ENCODE measurements at places on chromosomes 5 and 9.

GRCh38 chr5:150497274-150497988 lies 10.5 kb upstream of the NDST1 start:
- DNase-seq, result no peak

DNA sequence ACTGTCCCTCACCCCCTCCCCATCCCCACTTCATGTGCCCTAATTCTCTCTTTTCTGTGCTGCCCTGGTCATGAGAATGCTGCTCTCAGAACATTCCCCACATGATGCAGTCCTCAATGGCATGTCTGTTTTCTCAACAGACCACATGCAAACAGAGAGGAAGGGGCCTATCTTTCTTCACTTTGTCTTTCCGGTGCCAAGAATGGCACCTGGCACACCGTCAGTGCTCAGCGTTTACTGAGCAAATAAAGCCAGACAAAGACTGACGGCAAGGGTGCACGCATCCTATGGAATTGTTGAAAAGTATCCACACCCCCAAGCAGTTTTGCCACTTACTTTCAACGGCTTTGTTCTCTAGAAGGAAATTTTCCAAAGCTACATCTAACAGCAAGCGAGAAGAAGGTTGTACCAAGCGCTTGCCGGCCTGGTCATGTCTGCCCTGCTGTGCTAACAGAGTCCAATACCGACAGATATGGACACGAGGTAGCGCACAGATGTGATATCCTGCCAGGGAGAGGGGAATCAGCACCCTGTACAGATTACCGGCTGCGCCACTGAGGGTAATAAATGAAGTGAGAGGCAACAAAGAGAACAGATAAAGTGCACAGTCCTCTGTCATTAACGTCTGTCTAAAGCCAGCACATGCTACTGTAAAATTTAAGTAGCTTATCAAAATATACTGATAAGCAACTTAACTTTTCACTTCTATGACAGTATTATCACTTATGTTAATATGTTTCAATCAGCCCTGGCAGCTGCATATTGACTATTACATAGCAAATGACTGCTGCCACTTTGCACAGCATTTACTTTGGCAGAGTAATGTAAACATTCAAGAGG lies 251.7 kb downstream of the DENND1A start:
- DNase-seq, result no peak

DNA sequence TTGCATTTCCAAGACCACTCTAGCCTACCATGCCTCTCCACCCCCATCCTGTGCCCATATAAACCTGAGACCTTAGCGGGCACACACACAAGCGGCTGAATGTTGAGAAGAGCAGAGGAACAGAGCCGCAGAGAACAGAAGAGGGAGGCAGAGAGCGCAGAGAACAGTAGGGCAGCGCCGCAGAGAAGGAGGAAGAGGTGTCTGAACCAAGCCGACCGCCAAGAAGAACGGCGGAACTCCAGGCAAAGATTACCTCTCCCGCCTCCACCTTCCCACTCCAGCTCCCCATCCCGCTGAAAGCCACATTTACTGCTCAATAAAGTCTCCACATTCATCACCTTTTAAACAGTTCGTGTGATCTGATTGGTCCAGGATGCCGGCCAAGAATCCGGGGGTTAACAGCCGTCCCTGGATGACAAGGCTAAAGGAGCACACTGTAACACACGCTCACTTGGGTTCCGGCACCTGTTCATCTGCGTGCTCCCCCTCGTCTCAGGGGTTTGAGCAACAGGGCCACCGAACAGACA lies 33.2 kb downstream of the GRIN3A start:
- DNase-seq, result peak; percentile 15

- no peak for DNase-seq
These were observed 34.6 kb downstream of the TTC39B start for GRCh38 chr9:15272377-15272928.

GRCh38 chr5:92328584-92329259 lies 945.6 kb upstream of the ARRDC3 start:
- no peak for DNase-seq

DNA sequence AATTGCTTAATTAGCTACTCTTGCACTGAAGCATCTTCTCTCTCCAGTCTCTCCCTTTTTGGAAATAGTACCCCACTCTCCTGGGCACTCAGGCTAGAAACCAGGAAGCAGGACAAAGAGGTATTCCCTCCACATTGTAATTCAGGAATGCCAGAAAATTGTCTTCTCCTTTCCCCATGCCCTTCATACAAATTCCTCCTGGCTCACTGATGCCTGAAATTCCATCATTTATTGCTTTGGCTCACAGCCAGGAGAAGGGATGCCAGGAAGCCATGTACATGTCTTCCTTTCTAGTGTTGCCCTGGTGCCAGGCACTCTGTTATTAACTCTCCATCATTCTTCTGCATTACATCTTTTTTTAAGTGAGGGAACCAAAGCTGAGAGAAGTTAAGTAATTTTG lies 716.5 kb upstream of the C9orf72 start:
- no peak for DNase-seq

DNA sequence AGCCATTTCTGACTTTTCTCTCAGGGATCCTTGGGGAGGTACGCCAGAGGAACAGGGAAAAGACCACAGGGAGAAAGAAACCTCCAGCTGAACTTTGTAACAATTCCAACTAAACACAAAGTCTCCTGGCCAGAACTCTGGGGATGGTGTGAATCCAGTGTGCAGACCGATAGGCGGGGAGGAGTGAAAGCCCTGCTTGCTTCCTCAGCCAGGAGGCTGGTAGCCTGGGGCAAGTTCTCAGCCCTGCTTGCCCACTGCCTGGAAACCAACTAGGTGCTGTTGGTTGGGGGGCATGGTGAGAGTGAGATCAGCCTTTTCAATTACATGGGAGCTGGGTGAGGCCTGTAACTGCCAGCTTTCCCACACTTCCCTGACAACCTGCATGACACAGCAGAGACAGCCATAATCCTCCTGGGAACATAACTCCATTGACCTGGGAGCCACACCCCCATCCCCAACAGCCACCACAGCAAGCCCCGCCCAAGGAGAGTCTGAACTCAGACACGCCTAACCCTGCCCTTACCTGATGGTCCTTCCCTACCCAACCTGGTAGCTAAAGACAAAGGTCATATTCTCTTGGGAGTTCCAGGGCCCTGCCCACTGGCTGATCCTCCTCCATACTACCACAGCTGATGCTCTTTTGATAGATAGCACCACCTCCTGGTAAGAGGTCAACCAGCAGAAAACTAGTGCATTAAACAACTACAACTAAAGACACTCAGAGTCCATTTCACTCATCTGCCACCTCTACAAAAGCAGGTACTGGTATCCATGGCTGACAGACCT lies 100.1 kb upstream of the TNFAIP8 start:
- DNase-seq, result peak; percentile 17

DNA sequence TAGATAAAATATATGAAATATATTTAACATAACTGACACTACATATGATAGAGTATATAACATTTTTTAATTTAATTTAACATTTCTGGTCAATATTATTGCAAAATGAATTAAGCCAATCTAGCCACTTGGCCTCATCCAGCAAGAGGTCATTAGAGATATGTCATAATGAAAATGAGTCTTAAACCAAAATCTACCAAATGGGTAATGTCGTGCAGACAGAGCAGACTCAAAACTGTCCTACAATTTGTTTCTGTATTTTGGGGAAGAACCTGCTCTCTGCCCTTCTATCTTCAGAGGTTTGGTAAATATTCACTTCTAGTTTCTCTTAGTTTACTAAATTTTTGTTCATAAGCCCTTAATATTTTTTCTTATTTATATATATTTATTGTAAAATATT lies 61.4 kb downstream of the ARHGEF28 start:
- no peak for DNase-seq

GRCh38 chr9:2634153-2634552 lies 12.6 kb downstream of the VLDLR start:
- no peak for DNase-seq

DNA sequence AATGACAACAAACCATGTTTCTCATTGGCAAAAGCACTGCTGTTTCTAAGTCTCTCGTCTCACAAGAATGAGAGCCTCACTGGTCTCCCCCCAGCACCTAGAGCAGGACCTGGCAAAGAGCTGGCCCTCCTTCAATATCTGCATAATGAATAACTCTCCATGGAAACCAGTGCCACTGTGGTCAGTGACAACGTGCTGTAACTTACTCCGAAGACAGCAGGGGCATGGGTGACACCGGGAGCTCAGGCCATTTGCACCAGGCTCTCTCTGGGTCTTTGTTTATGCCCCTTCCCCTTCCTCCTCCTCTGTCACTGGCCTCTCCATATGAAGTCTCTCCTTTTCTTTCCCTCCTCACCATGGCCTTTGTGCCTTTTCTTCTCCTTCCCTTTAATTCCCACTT lies 33.3 kb downstream of the TAS2R1 start:
- DNase-seq, result peak; percentile 59

DNA sequence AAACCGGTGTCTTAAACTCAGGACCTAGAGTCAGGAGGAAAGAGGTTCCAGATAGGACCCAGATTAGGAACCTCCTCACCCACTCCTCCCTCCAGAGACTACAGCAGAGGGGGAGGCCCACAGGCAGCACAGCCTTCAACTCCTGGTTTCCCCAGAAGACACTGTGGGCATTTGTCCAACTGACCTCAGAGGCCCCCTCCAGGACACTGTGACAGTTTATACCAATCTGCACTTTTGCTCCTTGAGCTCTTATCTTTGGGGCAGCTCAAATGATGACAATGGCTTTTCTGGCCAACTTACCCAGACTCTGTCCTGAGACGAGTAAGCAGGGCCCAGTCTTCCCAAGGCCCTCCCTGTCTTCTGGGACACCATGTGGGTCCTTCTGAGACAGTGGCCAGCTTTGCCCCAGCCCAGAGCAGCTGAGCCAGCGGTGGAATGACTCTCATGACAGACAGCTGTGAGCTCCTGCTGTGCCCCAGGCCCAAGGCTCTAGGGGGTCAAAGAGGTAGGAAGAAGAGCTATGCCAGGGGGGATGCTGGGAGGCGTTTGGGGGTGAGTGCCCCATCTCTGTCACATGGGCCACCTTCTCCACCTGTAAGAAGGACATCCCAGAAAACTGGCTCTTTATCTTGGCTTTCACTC lies 14.3 kb downstream of the OR2V2 start:
- DNase-seq, result no peak

GRCh38 chr5:59095480-59095879 lies 512.6 kb downstream of the RAB3C start:
- no peak for DNase-seq

DNA sequence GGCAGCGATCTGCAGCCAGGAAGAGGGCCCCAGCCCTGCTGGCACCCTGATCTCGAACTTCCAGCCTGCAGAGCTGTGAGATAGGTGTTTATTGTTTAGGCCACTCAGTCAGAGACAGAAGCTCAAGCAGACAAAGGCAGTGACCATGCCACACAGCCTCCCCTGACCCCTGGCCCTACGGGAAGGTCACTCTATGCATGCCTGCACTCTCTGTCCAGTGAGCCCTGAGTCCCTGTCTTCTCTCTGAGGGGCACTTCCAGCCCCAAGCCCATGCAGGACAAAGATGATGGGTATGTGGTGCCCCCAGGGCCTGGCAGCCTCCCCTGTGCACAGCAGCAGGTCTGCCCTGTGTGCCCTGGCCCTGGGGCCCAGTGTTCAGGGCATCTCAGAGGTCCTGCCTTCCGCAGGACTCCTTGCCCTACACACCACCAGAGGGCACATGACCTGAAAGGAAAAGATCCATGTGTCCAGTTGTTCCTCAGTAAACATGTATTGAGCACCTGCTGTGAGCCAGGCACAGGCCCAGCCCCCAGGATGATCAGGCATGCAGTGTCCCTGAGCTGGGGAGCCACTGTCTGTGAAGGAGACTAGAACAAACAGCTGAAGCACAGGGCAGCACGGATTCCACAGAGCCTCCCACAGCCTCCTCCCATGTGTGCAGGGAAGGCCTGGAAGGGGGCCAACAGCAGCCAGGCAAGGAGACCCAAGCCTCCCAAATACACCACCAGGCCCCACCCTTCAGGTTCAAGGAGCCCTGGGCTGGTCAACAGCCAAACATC lies 109.3 kb downstream of the ATPSCKMT start:
- DNase-seq, result no peak

DNA sequence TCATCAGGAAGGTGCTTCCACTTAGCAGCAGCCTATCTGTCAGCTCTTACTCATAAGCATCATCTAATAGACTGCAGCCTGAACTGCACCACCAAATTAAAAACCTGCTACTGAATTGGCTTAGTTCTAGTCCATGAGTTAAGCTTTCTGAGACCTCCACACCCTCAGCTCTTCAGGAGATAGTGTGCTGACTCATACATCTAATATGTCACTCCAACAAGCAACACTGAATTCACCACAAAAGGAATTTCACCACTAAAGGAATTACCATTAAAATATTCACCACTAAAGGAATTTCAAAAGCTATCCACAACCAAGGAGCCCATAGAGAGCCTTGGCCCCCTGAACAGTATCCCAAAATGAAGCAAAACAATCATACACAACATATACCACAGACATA lies 418.5 kb upstream of the RORB start:
- DNase-seq, result no peak

GRCh38 chr5:146076455-146076854 lies 28.9 kb downstream of the PLAC8L1 start:
- DNase-seq, result no peak

DNA sequence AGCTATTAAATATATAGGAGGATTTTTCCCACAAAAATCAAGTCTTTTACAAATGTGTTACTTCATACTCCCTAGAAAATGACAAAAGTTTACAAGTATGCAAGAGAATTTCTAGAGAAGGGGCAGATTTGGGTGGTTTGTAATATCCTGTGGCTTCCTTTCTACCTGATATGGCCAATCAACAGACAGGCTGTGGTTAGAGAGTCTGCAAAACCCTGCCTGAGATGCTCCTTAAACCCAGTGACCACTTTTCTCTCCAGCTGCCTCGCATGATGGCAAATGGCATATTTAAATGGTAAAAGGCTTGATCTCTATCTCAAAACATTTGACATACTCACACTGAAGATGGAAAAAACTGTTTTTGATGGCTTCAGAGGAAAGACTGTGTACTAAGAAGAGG lies 550.1 kb upstream of the ZNF462 start:
- no peak for DNase-seq

GRCh38 chr5:132211787-132212186 lies 15.9 kb downstream of the P4HA2 start:
- no peak for DNase-seq

DNA sequence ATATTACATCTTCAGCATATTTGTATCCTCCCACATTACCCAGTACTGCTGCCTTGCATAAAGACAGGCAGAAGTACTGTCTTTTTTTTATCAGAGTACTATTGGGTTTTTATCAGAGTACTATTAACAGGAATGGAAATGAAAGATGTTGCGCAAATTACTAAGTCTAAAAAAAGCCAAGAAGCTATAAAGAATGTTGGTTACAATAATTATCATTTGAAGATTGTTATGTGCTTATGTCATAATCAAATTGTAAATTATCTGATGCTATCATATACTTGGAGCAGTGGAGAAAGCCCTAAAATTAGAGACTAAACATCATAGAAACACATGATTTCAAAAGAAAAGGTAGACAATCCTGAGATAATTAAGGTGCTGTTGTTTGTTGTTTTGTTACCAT lies 188.8 kb downstream of the CCDC192 start:
- DNase-seq, result no peak
